Hematopoietic multipotent progenitor cell treated with erythropoietin and hydrocortisone succinate and interleukin-3 and kit ligand, for 15 days (in vitro differentiated cells): ENCODE measurements at places on chromosomes 1 and 21.

- DNase-seq = no peak
These were observed 44.8 kb upstream of the KIAA0040 start for GRCh38 chr1:175237389-175237788.

DNA sequence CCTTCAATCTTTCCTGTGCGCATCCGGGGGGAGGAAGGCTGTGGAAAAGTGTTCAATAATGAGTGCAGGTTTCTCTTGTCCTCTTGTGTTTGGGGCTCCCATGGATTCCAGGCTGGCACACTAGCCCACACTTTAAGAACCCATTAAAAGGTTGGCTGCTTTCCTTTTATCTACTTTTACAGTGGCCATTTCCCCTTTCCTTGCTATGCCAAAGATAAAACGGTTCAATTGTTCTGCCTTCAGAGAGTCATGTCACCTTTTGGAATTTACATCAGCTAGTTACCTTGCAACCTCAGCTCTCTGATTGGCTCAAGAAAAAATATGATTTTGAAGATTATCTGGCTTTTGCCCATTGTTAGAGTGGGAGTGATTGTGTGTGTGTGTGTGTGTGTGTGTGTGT lies 182.3 kb downstream of the SDCCAG8 start:
- DNase-seq = no peak

- no peak for DNase-seq
These were observed 76.0 kb upstream of the C1orf174 start for GRCh38 chr1:3975903-3976630.

GRCh38 chr1:172448995-172449584 lies 5.2 kb upstream of the PIGC start:
- peak; percentile 44 for DNase-seq

DNA sequence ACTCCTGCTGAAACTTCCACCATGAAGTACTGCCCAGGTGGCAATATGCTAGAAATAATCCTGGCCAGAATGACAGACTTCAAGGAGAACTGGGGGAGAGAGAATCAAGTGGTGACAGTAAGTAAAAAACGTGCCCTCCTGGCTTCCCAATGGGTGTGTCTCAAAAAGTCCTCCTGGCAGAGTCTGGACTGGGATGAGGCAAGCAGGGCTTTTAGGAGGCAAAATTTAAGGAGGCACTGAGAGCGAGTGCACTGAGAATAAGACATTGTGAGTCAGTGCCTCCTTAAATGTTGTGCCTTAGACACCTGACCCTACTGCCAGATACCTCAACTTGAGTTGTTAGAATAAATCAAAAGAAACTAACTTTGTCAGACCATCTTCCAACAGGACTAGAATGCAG lies 2.2 kb downstream of the LRRC52 start:
- DNase-seq = no peak

DNA sequence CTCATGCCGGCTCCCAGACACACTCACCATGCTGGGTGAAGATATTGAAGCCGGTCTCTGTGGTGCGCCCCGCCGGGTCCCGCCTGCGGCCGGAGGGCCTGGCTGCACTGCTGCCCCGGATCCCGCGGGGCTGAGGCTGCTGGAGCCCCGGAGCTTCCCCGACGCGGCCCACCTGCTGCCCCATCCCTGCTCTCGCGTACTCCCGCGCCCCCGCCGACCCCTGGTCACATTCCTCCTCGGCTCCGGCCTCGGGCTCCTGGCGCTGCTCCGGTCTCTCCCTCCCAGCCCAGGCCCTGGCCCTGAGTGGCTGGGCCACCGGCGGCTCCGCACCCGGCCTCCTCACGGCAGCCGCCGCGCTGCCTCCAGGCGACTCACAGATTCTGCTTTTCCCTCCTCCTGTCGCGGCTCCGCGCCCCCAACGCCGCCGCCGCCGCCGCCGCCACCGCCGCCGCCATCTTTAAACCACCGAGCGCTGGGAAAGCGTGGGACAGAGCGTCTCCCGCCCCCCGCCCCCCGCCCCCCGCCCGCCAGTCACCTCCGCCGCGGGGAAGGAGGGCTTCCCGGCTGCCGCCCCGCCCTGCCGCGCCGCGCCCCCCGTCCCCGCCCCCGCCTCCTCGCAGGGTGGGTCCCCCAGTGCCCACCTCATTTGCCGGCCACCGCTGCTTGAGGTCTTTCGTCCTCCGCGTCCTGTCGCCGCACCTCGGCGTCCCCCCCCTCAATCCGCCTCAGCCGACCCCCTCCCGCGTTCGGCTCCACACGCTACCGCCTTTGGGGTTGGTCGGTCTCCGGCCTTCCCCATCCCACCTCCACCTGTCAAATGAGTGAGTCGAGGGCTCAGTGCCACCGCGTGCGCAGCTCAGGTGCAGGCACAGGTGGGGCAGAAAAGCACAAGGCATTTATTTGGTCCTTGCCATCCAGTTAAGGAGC lies at the start of gene ABL2:
TSS of gene ABL2 (minus strand) at position 464 of the 927 bp plus-strand sequence. CDS start at position 184, 280 bp downstream.
- DNase-seq = no peak

DNA sequence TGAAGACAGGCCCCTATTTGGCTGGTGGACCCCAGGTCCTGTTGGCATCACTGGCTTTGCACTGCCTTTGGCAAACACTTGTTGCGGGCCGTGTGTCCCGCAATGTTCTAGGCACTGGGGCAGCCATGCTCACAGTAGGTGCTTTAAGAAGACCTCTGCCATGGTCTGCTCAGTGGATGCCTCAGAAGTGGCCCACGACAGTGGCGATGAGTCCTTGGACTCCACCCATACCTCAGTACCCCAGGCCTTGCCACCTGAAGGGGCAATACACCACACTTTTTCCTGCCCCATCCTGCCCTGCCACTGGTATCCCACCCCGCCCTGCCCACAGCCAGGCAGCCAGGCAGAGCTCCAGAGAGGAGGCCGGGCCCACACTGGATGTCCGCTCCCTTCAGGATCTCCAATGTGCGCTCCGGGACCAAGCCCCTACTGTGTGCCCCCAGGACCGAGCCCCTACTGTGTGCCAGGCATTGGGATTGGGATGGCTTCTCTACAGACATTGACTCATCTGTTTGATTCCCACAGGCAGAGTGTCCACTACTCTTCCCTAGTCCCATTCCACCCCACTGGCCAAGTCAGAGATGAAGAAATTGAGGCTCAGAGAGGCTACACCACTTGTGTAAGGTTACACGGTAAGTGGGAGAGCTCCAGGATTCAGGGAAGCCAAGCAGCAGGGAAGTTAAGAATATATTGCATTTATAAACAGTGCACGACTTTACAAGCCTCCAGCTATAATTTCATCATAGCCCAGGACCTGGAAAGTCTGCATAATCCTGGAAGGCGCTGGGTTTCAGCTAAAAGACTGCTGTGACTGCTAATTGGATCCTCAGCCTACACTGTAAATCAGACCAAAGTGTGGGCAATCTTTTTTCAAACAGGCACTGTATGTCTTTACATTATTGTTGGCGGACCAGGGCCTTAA lies 101.6 kb downstream of the DMRTB1 start:
- DNase-seq = no peak

GRCh38 chr1:2972879-2973575 lies 48.2 kb upstream of the ACTRT2 start:
- no peak for DNase-seq

GRCh38 chr1:33055210-33056008 lies 18.7 kb upstream of the AK2 start:
- peak; percentile 51 for DNase-seq

GRCh38 chr1:231584117-231584516 lies 42.5 kb upstream of the DISC1 start:
- no peak for DNase-seq

- no peak for DNase-seq
These were observed 100.6 kb upstream of the SLC5A9 start for GRCh38 chr1:48121955-48122354.

GRCh38 chr1:6259491-6260362 lies 1.2 kb downstream of the GPR153 start:
- peak; percentile 50 for DNase-seq

DNA sequence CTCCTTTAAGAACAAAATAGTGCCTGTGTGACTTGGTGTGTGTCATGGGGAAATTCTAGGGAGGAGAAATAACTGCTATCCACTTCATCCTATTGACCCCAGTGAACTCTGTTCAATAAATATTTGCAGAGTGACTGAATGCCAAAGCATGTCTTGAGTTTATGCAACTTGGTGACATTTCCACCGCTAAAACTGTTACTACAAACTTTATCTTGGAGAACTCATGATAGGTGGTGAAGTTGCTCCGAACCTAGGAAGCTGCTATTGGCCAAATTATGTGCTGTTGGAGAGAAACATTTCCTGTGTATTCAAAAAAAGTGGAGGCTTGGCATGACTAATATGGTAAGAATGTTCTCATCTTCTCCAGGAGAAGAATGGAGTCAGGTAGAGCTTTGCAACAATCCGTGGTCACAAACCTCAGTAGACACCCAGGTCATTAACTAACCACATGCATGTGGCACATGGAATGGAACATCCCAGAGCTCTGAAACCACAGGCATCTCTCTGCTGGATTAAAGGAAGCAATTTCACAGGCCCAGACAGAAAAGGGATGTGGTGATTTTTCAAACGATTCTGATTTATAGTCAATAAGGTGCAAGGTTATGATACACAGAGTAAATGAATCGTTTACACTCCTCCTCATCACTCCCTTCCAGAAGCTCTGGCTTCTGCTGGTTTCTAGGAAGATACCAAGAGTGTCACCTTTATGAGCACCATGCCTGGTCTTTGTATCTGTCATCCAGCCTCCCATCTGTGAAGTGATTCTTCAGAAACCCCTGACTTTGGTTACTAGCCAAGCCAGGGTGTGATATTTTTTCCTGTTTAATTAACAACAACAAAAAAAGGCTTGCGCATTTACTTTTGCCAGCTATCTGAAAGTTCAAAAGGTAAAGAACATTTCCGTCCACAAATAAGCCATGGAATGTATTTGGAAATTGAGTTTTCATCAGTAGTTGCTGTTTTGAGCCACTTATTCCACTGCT lies 361.1 kb downstream of the TGFB2 start:
- no peak for DNase-seq

GRCh38 chr1:227777156-227777555 lies 38.3 kb upstream of the PRSS38 start:
- DNase-seq = no peak

DNA sequence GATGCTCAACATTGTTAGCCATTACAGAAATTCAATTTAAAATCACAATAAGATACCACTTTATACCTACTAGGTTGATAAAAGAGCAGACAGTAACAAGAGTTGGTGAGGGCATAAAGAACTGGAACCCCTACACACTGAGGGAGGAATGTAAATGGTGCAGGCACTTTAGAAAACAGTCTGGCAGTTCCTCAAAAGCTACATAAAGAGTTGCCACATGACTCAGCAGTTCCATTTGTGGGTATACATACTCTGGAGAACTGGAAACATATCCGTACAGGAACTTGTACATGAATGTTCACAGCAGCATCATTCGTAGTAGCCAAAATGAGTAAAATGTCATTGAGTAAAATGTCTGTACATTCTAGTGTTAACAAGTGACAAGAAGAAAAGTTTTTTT lies 17.0 kb downstream of the NSL1 start:
- peak; percentile 18 for DNase-seq

- DNase-seq = no peak
These were observed 71.1 kb downstream of the MATN1 start for GRCh38 chr1:30652152-30652841.

- DNase-seq = no peak
These were observed 3.8 kb downstream of the DNASE2B start for GRCh38 chr1:84402060-84402459.

- DNase-seq = no peak
These were observed 76.6 kb upstream of the SELENON start for GRCh38 chr1:25723250-25723880.

GRCh38 chr1:69172003-69173000 lies 395.4 kb upstream of the LRRC7 start:
- DNase-seq = no peak

DNA sequence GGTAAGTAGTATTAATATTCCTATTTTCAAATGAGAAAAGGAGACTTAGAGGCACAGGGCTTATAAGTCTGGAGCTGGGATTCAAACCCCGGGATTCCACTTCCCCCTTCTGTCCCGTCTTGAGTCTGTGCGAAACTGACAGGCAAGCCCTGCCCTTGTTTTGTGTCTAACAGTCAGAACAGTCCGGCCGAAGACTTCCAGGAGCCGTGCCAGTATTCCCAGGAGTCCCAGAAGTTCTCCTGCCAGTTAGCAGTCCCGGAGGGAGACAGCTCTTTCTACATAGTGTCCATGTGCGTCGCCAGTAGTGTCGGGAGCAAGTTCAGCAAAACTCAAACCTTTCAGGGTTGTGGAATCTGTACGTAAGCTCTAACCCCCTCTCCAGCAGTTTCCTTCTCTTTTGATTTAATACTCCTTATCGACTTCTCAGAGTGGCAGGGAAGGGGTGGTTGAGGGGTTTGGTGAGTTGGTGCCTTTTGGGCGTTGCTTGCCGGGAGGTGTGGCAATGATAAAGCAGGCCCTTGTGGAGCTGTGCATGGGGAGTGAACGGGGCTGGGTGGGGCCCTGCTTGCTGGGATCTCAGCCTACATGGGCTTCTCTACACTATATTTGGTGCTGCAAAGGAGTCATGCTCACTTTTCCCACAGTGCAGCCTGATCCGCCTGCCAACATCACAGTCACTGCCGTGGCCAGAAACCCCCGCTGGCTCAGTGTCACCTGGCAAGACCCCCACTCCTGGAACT lies 29.4 kb downstream of the IL6R start:
- DNase-seq = peak; percentile 35

DNA sequence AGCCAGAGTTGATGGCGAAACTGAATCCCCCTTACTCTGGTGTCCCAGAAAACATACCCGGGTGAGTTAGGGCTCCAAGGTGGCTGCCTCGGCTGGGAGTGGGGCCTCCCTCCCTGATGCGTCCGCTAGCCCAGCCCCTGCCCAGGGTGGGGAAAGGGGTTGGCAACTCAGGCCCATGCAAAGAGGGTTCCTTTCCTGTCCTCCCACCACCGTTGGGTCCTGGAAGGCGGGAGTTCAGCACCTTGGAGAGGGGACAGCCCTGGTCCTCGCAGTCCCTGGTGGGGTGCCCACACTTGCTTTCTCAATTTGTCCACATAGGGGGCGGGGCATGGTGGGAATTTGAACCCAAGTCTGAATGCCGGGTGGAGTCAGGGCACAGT lies 6.1 kb downstream of the SRM start:
- DNase-seq = no peak

DNA sequence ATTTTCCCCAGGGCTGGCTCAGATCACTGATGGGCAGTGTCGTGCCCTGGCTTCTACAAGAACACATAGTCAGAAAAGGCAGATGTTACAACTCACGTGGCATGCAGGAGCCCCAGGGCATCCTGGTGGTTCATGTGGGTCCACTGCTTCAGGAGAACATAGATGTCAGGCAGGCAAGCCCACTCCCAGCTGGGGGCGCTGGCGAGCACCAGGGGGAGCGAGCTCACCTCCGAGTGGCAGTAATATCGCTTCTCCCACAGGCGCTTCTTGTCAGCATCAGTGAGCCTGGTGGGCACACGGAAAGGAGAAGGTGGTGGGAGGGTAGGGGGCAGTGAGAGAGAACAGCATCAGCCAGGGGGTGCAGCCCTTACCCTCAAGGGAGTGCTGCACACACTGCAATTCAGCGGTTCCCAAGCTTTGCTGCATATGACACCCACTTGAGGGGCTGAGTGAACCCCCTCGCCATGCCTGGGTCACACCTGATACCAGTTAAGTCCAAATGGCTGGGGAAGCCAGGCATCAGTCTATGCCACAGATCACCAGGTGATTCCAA lies 34.3 kb upstream of the PPP1R15B start:
- DNase-seq = peak; percentile 18
